ENCODE measurements at places on chromosomes 3 and 15.
A peak's percentile ranks its signal among the peaks of the same experiment; 100 is the strongest.

- DNase-seq, result no peak
Observed at GRCh38 chr3:10647376-10647775, 142.0 kb upstream of the ATP2B2 start.

DNA sequence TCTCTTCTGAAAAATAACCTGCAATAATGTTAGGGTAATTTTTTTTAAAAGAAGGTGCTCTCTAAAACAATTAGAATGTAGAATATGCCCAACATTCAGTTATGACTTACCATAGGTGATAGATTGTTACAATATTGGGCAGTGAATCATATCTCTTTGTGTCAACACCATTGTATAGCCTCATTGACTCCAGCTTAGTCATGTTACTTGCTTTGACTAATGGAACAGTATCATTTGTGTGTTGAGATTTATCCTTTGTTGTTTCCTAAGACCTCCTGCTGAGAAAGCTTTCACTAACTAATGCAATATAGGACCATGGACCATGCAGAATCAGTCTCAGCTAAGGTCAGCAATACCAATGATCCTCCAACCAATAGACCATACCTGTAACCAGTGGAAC, 1106.4 kb downstream of the SI start:
- no peak for DNase-seq

DNA sequence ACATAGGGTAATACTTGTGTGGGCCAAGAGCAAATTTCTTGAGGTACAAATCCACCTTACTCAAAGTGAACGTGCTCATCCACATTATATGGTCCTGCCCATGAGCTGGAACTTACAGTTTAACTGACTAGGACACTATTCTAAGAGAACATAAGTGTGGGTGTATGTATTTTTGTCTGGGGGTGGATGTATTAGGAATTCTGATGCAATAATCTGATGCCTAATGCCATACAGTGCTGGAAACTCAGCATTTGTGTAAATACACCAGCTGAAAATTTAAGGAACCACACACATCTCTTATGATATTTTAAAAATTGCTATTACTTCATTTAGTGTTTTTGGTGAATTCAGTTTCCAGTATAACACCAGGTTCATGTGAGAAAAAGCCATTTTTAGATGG, 1350.7 kb downstream of the ZPLD1 start:
- no peak for DNase-seq

DNA sequence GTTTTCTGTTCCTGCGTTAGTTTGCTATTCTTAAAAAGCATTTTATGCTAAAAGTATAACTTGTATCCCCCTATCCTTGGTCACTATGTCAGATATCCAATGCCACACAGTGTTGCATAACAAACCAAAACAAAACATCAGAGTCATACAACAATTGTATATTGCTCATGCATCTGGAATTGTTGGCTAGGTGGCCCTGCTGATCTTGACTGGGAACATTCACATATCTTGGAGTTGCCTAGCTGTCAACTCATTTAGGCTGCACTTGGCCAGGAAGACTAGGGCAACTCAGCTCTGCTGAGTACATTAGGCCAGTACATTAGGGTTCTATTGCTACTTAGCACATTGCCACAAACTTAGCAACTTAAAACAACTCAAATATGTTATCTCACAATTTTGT, 706.5 kb upstream of the UBE2E2 start:
- no peak for DNase-seq

- DNase-seq, result no peak
Observed at GRCh38 chr3:136068708-136069107, 103.2 kb downstream of the PPP2R3A start.

DNA sequence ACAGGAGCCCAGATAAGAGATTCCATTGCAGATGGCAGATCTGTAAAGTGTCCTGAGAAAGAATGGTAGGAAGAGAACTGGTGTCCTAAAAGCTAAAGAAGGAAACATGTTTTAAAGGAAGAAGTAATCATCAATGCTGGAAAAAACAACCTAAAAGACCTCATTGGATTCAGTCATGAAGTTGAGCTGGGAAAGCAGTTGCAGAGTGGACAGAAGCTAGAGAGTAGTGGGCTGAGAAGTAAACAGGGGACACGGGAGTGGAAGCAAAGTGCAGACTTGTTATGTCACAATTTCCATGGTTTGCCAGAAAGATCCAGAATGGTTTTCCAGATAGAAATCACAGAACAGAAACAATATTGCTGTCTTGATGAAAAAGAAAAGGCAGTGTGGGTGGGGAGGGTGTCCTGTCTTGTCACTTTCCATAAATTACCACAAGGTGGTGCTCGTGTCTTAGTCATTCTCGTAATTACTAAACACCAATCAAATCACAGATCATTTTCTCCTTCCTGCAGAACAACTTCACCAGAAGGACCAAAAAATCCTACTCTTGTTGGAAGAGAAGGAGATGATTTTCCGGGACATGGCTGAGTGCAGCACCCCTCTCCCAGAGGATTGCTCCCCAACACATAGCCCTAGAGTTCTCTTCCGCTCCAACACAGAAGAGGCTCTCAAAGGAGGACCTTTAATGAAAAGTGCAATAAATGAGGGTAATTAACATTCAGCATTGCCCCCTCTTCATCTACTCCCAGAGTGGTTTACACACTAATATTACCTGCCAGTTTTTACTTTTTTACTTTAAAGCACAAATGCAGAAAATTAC, 64.5 kb downstream of the KLHL25 start:
- peak; percentile 57 for DNase-seq

GRCh38 chr3:179710079-179710478, 57.2 kb downstream of the USP13 start:
- no peak for DNase-seq

DNA sequence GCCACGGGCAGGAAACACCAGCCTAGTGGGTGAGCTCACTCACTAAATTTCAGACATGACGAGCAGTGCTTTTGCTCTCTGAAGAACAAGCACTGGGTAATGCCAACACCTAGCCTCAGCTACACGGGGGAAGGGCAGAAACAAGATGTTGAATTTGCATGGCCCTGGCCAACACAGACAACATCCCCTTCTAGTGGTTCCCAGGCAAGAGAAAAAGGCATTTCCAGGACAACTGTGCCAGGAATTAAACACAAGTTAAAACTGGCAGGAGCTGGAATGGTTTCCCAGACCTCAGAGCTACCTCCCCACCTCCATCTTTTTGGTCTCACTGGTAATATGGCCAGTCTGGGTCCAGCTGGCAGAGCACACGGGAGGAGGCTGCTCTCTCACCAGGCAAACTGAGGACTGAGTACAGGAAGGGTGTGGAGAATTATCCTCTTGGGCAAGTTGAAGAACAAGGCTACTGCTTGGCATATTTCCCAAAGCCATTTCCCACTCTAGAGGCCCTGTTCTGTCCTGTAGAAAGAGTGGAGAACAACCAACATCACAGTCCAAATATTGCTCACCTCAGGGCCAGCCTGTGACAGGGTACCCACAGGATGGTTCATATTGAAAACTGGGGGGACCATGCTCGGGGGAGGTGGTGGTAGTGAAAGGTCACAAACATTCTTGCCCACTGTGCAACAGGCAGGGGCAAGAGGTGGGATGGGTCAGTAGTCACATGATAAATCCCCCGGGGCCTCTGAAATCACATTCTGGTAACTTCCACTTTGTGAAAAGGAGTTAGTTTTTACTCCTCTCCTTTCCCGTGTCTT, 26.5 kb downstream of the TSPAN3 start:
- DNase-seq, result no peak

- no peak for DNase-seq
Observed at GRCh38 chr3:160695915-160696327, 19.0 kb downstream of the ARL14 start.

GRCh38 chr3:149771652-149772271, 19.5 kb upstream of the COMMD2 start:
- peak; percentile 65 for DNase-seq

DNA sequence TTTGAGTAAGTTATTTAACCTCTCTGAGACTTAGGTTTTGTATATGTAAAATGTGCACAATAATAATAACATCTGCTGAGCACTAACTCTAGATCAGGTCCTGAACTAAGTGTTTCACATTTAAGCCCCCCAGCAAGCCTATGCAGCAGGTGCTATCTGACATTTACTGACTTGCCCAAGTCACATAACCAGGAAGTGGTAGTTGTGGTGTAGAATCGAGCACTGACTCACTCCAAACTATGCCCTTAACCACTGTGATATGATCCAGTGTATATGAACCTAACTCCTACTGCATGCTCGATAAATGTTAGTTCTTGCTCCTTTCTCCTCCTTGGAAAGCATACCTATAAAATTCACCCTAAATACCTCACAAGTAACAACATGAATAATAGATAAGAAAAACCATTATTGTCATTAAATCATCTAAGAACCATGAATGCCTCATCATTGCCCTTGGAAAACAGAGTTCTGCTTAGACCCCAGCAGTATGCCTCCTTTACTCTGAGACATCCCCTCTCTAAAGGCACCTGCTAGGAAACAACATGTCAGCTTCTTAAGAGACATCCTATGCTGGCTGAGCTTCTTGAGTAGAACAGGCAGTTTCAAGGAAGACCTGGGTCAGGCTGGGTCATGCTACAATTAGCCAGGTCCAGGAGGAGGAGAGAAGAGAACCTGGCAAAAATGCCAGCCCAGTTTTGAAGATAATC, 3.0 kb upstream of the SHC4 start:
- peak; percentile 59 for DNase-seq

DNA sequence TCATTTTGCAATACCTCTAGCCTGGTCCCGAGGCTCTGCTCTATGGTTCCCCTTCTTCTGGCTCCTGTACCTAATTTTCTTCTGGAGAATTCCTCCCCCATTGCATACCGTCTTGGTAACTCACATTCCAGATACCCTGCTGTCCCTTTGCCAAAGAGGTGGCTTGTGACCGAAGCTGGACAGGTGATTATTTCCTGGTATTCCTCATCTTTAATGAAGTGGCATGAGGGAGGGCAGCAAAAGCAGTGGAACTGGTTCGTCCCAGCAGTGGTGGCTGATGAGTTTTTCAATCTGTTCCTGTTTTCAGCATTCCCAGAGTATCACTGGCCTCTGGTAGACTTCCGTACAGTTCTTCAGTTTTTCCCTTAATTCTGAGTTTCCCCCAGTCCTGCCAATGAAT, 186.2 kb upstream of the CADPS start:
- no peak for DNase-seq

- DNase-seq, result no peak
Observed at GRCh38 chr15:97459771-97460170, 500.7 kb upstream of the ARRDC4 start.

- no peak for DNase-seq
Observed at GRCh38 chr15:92392462-92392861, 1.2 kb upstream of the ST8SIA2 start.

DNA sequence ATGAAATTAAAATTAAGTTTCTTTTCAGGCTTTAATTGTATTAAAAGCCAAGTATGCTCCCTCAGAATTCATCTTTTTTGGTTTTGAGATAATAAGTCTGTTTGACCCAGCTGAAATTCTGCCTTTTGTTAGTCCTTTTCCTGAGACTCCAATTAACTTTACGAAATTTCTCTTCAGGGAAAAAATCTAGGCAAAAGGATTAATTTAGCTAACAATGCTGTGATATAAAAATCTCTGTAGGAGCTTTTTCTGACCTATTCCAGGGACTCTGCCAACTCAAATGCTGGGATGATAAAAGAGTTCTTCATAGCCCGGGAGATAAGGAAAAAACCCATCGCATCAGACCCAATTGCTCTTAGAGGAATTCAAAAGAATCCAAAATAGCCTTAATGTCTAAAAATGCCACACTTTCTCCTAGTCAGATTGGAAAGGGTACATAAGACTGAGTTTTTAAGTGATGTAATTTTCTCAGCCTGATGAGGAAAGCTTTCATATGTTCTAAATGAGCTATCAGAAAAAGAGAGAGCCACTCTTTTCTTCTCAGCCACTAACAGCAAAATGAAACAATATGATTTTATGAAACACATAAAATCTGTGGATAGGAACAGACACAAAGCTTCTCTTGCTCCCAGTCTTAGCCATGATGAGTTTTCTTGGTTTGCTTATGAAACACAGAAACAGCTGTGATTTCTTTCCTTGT, 405.1 kb downstream of the ROBO1 start:
- DNase-seq, result no peak

- no peak for DNase-seq
Observed at GRCh38 chr3:60917141-60917540, 334.1 kb downstream of the FHIT start.

- no peak for DNase-seq
Observed at GRCh38 chr3:299590-300301, 103.2 kb downstream of the CHL1 start.

- DNase-seq, result no peak
Observed at GRCh38 chr3:171458864-171459136, 1.4 kb downstream of the TNIK start.

GRCh38 chr15:50854601-50855490, 53.6 kb upstream of the AP4E1 start:
- no peak for DNase-seq

DNA sequence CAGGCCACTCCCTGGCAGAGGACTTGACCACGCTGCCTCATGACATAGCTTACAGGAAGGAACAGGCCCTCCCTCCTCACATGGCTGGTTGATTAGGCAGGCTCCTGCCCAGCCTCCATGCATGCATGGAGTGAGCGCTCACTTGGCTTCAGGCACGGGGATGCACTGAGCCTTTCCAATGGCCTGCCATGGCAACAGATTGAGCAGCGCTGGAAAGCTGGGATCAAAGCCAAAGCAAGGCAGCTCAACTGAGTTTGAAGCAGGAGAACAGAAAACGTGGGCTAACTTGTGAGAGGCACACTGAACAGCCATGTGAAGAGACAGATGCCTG, 5.9 kb upstream of the GRAMD2A start:
- no peak for DNase-seq

GRCh38 chr15:96347181-96348111, 16.9 kb downstream of the NR2F2 start:
- DNase-seq, result no peak

Data from activated CD4-positive, alpha-beta T cell treated with anti-CD3 and anti-CD28 coated beads for 36 hours (primary cell).